ENCODE measurements at places on chromosomes 3 and 15.

DNA sequence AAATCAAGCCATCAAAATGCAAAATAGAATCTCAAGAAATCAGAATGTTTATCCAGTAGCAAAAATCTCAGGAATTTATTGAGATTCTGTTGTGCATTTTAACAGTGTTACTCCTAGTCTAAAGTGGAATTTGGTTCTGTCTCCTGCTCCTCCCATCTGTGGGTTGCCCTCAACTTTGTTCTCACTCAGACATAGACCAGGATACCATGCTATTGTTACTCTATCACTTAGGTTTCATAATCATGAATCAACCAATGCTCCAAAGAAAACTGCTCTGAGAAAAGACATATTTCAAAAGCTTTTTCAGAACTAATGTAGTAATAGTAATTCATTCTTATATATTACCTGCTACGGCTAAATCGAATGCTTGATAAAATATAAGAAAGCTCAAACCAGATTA, 274.7 kb downstream of the RBMS3 start:
- DNase-seq, result no peak

- DNase-seq, result no peak
Measured at GRCh38 chr3:128823631-128824030, 55.8 kb upstream of the ACAD9 start.

- no peak for DNase-seq
Measured at GRCh38 chr15:74392451-74392830, 25.0 kb upstream of the CYP11A1 start.

DNA sequence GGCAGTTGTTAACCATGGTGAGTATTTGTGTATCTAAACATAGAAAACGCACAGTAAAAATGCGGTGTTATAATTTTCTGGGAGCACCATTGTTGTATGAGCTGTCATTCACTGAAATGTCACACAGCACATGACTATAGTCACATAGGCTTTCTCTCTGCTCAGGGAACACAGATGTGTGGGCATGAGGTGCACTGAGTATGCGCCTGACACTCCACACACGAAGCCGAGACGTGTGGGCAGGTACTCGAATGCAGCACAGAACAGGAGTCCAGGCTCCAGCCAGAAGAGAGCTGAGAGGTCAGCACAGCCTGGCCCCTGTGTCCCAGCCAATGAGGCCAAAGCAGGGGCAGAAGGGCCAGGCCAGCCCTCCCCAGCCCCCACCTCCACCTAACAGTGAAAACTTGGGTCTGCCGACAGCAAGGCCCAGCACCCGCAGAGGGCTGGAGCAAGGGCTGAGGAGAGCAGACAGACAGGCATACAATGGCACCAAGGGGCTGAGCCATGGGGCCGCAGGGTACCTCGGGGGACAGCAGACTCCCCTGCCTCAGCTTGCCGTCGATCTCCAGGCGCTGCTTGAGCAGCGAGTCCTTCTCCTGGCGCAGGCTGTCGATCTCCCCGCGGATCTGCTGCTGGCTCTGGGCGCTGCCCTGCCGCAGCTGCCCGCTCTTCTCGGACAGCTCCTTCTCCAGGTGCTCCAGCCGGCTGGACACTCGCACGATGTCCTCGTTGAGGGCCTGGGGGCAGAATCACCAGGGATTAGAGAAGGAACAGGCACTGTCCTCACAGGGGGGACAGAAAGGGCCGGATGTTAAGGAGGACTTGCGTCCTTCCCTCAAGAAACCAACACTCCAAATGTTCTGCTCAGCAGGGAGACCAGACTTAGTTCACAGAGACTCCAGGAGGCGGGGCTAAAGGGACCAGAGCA, 24.0 kb downstream of the KIF7 start:
- DNase-seq, result no peak

DNA sequence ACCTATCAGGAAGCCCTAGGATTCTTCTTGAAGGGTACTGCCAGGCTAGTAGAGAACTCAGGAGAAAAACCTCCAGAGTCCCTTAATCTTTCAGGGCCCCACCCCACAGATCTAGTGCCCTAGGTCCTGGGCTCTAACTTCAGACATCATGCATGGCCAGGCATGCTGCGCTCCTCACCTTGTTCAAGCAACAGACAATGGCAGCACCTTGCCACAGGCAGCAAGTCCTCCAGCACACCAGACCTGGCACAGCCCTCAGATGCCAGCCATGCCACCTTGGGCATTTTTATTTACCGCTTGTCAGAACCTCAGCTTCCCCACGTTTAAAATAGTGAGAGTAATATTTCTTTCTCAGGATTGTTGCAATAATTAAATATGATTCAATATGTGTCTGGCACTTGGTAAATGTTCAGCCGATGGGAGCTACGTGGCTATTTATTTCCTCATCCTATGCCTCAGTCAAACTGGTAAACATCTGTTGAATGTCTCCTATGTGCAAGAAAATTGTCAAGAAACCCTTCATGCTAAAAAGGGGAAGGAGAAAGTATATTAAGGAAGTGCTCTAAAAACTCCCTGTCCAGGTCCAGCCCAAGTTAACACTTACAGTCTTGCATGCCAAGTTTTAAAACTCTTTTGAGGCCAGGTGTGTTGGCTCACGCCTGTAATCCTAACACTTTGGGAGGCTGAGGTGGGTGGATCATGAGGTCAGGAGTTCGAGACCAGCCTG, 14.5 kb upstream of the CCR1 start:
- DNase-seq, result no peak

GRCh38 chr3:45362758-45363157, 25.6 kb upstream of the LARS2 start:
- DNase-seq, result no peak

DNA sequence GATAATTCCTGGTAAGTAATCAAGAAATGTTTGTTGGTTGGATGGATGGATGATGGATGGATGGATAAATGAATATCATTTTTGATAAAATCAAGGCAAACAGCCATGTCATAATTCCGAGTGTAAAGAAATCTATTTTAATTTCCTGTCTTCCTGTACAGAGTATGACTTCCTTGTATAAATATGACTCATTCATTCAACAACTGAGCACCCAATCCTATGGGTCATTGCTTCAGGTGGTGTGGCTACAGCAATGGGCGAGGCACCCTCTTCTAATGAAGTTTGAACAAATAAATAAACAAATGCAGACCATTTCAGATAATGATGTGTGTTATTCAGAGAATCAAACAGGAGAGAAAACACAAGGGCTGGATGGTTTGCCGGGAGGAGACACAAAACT, 198.7 kb downstream of the TNIK start:
- DNase-seq, result no peak

DNA sequence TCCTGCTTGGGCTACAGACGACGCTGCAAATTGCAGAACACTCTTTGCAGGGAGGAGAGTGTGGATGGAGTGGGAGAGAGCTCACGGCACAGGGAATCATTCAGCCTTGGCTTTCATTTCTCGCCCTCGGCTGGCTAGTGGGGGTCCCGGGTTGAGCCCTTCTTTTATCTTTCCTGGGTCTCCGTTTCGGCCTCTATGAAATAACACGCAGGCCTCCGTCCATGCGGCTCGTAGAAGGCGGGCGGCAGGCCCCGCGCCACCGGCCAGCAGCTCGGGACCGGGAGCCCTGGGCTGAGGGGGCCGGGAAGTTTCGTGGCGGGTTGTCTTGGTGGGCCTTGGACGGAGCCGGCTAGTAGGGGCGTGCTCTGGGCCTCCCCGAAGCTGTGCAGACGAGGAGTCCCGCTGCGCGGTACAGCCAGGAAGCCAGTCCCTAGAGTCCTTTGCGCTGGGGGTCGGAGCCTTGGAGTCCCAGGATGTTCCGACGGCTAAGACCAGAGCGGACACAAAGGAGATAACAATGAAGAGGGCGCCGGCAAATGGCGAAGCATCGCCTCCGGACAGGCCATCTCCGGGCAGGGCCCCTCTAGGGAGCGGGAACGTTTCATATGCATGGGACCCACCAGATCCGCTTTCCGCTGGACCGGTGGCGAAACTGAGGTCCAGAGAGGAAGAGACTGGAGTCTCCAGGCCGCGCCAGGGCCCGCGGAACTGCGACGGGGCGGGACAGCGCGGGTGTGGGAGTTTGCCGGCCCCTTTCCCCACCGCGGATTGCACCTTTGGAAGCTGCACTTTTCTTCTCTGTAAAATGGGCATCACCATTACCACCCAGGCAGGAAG, 4.3 kb downstream of the RNU6-1 start:
- DNase-seq, result no peak

GRCh38 chr3:13873818-13874217, 6.1 kb downstream of the WNT7A start:
- DNase-seq, result no peak

DNA sequence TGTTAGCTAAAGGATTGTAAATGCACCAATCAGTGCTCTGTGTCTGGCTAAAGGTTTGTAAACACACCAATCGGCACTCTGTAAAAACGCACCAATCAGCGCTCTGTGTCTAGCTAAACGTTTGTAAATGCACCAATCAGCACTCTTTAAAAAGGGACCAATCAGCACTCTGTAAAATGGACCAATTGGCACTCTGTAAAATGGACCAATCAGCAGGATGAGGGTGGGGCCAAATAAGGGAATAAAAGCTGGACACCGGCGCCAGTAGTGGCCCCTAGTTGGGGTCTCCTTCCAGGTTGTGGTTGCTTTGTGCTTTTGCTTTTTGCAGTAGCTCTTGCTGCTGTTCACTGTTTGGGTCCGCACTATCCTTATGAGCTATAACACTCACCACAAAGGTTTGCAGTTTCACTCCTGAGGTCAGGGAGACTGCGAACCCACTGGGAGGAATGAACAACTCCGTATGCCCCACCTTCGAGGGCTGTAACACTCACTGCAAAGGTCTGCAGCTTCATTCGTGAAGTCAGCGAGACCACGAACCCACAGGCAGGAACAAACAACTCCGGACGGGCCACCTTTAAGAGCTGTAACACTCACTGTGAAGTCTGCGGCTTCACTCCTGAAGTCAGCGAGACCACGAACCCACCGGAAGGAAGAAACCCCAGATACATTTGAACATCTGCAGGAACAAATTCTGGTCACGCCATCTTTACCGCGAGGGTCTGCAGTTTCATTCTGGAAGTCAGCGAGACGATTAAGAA, 1.1 kb upstream of the SUCLG2 start:
- DNase-seq, result no peak

DNA sequence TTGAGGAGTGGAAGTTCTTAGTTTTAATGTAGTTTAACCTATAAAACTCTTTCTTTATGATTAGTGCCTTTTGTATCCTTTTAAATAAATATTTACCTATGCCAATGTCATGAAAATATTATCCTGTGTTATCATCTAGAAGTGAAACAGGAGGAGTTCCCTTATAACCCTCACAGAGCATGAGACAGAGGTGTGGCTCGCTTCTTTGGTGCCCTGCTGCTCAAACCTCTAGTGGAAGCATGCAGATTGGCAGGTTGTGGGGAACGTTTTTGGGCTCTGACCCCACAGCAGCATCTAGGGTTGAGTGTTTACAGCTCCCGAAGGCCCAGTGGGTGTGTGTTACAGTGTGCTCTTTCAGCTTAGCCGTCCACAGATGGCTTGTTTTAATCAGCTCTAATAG, 459.4 kb upstream of the AZI2 start:
- no peak for DNase-seq

DNA sequence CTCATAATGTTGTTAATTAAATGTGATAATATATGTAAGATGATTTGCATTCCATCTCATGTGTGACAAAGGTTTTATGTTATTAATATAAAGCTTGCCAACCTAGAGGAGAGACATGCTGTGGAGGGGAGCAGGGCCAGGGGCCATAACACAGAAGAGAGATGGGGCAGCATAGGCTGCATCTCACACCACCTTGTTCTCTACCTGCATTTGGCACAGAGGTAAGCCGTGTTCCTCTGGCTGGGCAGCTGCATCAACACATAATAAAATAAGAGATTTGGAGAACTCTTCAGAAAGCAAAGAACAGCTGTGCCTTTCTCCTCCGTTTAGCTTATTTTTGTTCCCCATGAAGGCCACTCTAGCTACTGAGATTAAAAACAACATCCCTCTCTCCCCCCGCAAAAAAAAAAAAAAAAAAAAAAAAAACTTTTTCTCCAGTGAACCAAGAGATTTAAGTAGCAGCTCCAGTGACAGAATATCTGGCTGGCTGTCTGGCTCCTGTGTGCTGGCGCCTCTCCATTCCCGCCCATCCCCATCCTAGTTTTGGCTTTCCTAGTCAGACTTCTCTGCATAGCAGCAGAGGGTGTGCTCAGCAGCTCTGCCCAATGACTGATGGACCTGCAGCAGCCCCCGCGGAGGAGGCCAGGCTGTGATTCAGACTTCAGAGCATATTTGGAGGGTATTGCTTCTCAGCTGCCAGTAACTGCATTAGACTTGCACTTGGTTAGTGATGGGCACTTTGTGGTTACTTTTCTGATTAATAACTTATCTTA, 52.2 kb upstream of the STXBP5L start:
- no peak for DNase-seq

DNA sequence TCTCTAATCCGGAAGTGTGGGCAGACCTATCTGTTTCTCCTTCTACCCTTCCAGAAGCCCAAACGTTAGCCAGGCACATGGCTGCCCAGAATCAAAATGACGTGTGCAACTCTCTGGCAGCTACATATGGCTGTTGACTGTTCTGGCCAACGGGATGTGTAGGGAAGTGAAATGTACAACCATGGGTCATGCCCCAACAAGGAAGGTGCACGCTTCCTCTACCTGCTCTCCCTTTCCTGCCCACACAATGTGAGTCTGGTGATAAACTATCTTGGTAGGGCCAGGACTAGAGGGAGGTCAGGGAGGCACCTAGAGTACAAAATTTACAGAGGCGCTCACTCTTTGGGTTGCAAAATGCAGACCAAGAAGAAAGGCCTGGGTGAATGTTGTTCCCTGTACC, 495.9 kb upstream of the PROK2 start:
- no peak for DNase-seq

- DNase-seq, result no peak
Measured at GRCh38 chr15:101662203-101662602, 10.0 kb upstream of the TM2D3 start.

DNA sequence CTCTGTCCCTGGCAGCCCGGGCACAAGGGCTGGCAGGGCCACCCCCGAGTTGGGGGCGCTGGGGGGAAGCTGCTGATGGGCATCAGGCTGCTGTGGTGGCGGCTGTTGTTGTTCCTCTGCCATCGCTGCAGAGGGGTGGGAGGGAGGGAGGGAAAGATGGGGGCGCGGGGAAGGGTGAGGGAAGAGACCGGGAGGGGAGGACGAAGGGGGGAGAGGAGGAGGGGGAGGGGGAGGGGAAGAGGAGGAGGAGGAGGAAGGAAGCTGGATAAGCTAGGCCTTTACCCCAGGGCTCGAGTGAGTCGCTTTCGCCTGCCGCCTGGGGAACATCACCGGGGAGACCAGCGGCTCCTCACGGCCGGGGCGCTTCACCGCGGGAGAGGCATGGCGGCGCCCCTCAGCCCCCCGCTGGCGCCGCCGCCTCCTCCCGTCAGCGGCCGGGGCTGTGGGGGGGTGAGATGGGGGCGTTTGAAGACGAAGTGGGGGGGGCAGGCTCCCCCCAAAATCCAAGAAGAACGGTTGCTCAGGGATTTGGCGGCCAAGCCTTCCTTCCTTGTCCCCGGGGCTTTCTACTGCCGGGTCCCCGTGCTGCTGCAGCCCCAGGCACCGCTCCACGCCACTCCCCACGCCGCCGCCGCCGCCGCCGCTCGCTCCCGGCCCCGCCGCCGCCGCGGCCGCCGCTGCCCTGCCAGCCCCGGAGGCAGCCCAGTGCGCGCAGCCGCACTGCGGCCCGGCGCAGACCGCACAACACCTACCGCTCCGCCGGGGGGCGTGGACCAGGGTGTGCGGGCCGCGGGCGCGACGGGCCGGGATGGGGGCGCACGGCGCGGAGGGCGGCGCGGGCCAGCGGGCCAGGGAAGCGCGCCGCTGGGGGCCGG, at the start of gene RFX7:
RFX7 (minus strand) TSS at position 717 of the 875 bp plus-strand sequence; CDS start at position 123, 594 bp downstream.
- peak; percentile 46 for DNase-seq

Measured in GM12892 (cell line).